ENCODE measurements at places on chromosomes 6 and 20.

DNA sequence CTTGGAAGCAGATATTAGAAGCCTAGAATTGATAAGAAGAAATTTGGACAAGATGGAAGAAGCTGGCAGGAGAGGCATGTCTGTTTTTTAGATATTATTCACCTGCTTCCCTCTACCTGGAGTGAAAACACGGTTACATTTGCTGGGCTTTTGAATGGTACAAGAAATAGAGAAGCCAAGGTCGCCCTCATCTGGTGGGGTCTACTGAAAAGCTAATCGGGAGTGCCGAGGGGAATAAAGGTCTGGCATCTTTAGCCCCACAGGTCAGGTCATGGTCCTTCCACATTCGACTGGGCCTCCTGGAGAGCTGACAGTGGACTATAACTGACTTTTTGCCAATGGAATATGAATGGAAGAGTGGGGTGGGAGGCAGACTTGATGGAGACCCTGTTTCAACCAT lies 4.6 kb upstream of the C2 start:
- no peak for DNase-seq

DNA sequence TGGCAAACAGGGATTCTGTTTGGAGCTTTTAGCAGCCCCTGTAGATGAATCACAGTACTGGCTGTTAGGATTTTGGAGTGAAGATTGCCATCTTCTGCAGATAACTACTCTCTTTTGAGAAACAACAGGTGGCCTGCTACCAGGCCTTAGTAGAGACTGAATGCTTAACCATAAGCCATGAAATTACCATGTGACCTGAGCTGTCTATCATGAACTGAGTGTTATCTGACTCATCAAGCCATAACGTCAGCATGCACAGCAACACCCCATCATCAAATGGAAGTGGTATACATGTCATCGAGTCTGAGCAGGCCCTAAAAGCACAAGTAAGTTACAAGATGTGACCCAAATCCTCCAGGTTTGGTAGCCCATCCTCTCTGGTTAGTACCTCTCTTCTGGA lies 132.6 kb downstream of the GPR63 start:
- DNase-seq, result no peak

DNA sequence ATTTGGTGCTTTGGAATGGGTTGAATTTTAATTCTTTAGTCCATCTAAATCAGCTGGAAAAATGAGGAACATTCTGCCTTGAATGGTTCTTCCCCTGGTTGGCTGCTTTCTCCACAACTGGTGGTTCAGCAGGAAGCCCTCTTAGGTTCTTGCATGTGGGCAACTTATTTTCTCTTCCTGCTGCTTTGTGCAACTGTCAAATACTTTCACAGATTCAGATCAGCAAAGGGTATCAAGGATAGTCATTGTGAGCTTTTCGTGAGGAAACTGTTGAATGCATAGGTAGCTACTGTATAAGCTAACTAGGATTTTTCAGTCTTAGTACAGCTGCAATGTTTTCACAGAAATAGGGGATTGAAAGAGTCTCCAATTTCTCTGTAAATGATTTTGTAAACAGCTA lies 72.9 kb upstream of the MRAP2 start:
- DNase-seq, result no peak

DNA sequence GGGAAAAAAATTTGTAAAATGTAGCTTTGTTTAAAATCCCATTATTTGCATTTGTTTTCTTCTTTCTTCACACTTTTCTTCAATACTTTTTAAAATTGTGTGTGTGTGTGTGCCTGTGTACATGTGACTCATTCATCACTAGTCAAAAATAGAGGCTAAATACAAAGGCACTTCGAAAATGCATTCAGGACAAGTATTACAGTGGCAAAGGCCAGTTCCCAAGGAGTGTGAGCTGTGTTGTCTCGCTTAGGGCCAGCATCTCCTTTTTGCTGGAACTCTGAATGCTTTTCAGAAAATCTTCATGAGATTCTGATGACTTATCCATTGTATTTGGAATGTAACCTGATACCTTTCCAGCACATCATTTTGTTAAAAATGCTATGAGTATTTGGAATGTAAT lies 288.5 kb upstream of the CNR1 start:
- no peak for DNase-seq

- DNase-seq, result no peak
These were observed 36.8 kb downstream of the PNLDC1 start for GRCh38 chr6:159836718-159837490.

- DNase-seq, result no peak
These were observed 157.5 kb downstream of the ELOVL4 start for GRCh38 chr6:79789896-79790295.
